ENCODE measurements at places on chromosomes 3 and 15.

DNA sequence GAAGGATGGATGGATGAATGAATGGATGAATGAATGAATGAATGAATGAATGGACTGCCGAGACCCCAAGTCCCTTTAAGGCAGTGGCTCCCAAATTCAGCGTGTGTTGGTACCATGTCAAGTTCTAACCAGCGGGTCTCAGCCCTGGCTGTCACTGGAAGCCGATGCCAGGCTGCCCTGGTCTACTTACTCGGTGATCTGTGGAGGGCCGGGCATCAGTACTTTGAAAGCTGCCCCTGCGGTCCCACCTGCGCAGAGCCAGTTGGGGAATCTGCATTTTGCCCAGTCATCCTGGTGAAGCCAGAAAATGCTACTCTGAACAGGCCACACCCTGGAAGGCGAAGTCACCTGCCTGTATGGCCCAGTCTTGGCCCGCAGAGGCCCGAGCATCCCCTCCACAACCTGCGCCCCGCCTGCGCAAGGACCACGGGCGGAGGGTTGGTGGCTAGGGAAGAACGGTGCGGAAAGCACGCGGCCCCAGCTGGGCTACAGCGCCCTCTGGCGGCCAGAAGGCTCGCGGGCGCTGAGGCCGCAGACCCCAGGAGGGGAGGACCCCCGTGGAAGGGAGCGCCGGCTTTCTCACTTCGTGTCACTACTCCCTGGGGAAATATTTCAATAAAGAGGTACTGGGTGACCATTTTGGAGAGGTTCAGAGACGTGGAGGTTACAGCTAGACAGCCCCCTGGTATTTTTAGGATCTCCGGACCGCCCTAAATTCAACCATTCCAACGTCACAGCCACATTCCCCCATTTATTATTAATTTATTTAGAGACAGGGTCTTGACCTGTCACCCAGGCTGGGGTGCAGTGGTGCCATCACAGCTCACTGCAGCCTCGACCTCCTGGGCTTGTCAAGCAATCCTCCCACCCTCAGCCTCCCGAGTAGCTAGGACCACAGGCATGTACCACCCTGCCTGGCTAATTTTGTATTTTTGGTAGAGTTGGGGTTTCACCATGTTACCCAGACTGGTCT, 34.9 kb downstream of the PRKCD start:
- DNase-seq = peak; percentile 23

- peak; percentile 59 for DNase-seq
These were observed 29.5 kb downstream of the CCDC12 start for GRCh38 chr3:46946856-46947545.

- no peak for DNase-seq
These were observed 9.1 kb upstream of the TIPARP start for GRCh38 chr3:156665291-156665690.

- no peak for DNase-seq
These were observed 105.9 kb upstream of the HERC1 start for GRCh38 chr15:63939531-63940130.

DNA sequence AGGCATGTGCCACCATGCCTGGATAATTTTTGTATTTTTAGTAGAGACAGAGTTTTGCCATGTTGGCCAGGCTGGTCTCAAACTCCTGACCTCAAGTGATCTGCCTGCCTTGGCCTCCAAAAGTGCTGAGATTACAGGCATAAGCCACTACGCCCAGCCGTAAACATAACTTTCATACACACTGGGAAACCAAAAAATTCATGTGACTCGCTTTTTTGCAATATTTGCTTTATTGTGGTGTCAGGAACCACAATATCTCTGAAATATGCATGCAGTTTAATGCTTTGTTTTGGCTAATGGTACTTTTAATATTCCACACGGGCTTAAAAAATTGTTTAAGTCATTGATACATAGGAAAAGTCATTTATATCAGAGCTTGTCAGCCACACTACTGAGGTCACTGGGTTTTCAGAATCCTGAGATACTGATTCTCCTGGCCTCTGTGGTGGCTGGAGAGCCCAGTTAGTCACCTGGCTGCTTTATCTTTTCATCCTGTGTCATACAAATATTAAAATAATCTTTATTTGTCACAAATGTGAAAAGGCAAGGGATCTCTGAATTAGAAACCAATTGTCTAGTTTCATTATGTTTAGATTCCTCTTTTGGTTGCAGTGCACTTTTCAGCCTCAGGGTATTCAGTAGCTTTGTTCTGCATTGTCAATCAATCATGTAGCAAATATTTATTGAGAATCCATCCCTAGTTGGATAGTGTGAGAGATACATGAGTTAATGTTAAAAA, 10.0 kb downstream of the TMEM62 start:
- DNase-seq = no peak

GRCh38 chr3:9246189-9246588, 3.3 kb downstream of the SRGAP3 start:
- DNase-seq = no peak

DNA sequence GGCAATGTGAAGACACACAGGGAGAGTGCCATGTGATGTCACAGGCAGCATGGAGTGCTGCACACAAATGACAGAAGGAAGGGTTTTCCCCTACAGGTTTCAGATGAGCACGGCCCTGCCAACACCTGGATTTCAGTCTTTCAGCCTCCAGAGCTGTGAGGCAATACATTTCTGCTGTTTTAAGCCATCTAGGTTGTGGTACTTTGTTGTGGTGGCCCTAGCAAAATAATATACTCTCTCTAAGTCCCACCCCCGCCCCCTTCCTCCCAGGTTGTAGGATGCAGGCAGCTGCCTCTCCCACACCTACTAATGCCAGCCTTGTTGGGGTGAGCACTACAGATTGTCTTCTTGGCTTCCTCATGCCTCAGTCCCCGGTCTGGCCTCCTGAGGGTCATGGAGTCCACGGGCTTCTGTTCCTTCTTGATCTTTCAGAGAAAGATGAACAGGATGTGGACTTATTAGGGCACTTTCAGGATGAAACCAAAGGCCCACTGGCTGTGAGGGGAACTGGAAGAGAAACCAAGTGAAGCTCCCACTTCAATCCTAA, 180.0 kb downstream of the CD47 start:
- no peak for DNase-seq

GRCh38 chr3:69012800-69013252, 658 bp downstream of the EOGT start:
- DNase-seq = no peak

DNA sequence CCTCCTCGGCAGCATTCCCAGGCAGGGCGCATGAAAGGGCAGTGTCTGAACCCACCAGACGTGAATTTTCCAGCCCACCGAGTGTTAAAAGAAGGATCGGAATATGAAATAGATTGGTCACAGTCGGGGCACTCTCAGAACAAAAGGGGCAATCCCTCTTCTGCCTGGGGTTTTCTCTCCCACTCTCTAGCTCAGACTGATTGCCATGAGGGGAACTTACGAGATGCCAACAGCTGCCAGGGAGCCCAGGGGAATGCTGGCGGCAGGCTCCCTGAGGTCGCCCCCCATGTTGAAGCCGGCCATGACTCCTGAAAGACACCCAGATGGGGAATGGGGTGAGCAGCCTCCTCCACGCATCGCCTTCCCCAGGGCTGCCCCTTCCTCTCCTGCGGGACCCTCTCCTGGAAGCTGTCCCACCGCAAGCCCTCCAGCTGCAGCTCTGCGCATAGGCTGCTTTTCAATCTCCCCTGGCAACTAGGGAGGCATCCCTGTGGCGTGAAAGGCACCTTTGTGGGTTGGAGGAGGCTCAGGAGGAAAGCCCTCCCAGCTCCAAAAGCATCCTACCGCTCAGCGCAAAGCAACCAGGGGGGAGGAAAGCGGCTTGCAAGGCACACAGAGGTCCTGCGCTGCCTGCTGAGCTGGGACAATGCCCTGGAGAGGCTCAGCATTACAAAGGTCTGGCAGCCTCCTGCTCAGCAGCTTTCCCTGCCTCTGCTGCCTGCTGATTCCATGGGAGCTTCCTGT, 64.8 kb upstream of the HEG1 start:
- no peak for DNase-seq

DNA sequence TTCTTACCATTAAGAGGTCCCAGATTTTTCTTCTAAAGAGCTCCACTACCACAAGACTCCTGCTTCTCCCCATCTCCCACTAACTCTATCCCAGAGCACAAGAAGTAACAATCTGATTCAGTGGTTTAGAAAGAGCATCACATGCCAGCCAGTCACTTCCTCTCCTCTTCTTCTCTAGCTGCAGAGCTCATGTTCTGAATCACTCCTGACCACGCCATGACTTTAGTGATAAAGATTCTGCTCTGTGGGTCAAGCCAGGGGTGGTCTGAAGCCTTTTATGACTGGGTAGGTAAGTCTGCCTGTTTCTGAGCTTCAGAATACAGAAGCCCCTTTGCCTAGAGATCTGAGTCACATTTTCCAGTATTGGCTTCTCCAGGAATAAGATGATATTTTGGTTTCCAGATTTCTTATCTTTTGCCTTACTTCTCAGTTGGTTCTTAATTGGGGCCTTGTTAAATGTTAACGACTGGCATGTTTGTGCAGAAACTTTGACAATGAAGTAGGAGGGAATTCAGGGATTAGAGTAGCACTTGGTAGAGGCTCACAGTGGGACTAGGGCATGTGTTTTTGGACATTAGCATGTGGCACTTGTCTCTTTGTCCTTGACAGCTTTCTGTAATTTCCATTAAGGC, 27.6 kb upstream of the ADAMTSL3 start:
- DNase-seq = no peak

GRCh38 chr15:61112231-61112630, 116.9 kb downstream of the RORA start:
- DNase-seq = no peak

- DNase-seq = no peak
These were observed 32.5 kb downstream of the CHAC1 start for GRCh38 chr15:40985541-40986330.

GRCh38 chr15:61530769-61531168, 301.7 kb upstream of the RORA start:
- no peak for DNase-seq

All from stimulated activated CD8-positive, alpha-beta memory T cell treated with anti-CD3 and anti-CD28 coated beads, Interleukin-4, amount 100 ng/mL, for 4 hours (primary cell).